ENCODE measurements at places on chromosomes 6 and 20.
A peak's percentile ranks its signal among the peaks of the same experiment; 100 is the strongest.

DNA sequence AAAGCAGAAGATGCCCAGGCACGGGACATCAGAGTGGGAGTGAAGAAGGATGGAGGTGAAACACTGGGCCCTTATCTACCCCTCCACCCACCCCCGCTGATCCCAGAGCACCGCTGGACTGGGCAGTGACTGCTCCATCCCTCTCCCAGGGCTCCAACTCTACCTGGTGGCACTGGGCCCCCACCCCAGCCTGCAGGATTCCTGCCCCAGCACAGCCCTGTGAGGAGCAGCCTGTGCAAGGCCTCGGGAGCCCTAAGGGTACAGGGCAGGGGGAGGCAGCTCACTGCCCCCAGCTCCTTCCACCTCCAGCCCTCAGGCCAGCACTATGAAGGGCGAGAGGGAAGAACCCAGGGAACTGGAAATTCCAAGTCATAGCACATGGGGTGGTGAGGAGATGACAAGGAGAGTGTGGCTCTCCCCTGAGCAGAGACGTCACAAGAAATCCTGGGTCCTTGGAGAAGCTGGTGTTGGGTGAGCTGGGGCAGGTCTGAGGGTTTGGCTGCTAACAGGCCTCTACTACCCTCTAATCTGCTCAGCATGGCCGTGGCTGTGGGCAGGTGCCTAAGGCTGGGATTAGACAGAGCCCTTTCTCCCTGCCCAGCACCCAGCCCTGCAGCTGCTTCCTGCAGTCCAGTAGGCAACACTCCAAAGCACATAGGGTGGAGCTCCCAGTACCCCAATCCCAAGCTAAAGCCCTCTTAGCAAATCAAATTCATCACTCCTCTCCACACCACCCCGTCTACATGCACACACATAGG is 3.5 kb downstream of the CST3 start:
- DNase-seq = no peak

- DNase-seq = no peak
Observed at GRCh38 chr20:5914859-5915258, 35.5 kb downstream of the TRMT6 start.

DNA sequence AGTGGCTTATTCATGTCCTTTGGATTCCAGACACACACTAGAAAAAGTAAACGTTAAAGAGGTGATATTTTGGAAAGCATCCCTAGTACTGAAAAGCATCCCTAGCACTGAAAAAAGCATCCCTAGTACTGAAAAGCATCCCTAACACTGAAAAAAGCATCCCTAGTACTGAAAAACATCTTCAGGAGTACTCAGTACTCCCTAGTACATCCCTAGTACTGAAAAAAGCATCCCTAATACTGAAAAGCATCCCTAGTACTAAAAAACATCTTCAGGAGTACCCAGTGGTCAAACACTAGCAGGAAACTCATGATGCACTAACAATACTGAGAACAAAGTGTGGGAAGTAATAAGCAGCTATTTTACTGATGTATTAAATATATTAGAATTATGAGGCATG is 45.6 kb upstream of the SAMHD1 start:
- no peak for DNase-seq

DNA sequence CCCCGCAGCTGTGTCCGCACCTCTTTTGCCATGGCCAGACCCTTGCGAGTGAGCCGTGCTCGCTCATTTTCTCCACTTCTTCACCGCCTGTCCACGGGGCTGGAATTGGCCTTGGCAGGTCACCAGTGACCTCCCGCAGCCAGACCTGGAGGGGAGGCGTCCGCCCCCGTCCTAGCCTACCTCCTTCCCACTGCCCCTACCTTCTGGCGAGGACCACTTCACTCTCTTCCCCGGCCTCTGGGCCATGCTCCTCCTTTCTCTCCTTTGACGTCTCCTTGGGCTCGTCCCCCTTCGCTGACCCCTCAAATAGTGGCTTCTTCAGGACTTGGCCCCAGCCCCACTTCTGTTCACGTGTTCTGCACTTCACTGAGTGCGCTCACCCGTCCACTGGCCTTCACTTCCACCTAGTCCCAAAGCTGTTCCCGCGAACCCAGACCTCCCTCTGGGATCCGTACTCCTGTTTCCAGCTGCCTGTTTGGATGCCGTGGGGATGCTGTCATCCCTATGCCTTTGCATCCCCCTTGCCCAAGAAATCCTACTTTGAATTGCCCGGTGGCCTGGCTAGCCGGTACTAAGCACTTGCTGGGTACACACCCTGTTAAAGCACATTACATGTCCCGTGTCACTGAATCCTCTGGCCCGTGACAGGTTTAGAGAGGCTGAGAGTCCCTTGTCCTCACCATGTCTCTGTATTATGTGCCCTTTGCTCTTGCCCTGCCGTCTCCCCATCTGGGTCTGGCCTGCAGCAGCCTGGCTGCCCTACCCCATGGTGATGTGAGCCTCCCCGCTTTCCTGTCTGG is 33.0 kb downstream of the SPATA2 start:
- no peak for DNase-seq

DNA sequence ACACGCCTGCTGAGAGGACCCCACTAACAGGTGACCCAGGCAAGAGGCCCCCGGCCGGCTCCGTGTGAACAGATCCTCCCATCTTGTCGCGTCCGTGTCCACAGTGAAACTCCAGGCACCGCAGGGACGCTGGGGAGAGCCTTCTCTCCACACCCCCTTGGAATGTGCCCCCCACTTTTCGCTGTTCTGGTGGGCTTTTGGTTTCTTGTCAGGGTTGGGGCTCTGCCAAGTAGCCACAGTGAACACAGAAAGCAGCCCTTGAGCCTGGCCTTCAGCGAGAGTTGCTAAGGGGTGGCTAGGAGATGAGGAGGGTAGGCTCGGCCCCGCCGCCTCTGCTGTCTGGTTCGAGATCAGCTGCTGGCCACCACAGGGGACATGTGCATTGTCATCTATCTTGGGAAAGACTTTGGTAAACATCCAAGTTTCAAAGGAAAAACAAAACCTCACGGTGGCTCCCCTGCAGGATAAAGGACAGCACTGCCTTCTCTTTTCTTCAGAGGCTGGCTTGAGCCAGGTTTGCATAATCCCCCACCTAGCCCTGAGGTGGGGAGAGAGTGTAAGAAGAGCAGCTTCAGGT is 22.7 kb downstream of the SYNDIG1 start:
- no peak for DNase-seq

- no peak for DNase-seq
Observed at GRCh38 chr6:110784610-110784979, 30.7 kb downstream of the CDK19 start.

DNA sequence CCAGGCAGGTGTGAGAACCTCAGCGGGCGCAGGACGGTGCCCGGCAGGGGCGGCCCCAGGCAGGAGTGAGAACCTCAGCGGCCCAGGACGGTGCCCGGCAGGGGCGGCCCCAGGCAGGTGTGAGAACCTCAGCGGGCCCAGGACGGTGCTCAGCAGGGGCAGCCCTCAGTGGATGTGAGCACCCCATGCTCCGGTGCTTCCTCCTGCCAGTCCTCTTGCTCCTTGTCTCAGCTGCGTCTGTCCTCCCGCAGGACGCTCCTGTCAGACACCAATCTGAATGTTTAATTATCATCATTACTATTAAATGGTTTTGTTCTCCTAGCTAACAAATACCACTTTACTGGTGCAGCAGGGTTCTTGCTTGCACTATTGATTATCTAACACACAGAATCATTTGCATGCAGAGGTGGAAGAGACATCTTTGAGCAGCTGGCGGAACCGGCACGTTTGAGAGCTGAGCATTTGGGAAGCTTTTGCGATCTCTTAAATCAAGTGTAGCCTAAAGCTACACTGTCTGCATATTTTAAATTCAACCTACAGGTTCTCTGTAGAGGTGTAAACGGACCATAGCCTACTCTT is 39.4 kb upstream of the DACT2 start:
- no peak for DNase-seq

GRCh38 chr20:45890985-45891983 is at the start of the genes CTSA and NEURL2:
TSS of gene CTSA (plus strand) at chr20:45891335. CDS start at chr20:45891569, 234 bp downstream.
TSS of gene NEURL2 (minus strand) at chr20:45891208. CDS start at chr20:45890991, 217 bp downstream.
- peak; percentile 82 for DNase-seq

DNA sequence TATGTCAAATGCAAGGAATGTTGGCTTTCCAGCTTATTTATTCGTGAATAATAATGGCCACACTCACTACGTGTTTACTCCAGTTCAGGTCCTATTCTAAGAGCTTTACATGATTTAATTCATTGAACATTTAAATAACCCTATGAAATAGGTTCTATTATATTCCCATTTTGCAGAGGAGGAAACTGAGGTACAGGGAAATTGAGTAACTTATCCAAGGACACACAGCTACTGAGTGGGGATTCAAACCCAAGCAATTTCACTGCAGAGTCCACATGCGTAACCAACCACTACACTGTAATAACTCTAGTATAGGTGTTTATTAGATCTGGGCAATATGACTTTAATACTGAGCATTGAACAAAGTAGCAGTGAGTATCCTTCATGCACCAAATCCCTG is 12.3 kb upstream of the SLC13A3 start:
- no peak for DNase-seq

Data from CD4-positive, alpha-beta T cell treated with Interleukin-4 for 4 hours (primary cell).